Stimulated activated CD4-positive, alpha-beta T cell treated with anti-CD3 and anti-CD28 coated beads, TNF-alpha, amount 100 ng/mL, for 48 hours (primary cell): ENCODE measurements at places on chromosomes 1 and 21.

DNA sequence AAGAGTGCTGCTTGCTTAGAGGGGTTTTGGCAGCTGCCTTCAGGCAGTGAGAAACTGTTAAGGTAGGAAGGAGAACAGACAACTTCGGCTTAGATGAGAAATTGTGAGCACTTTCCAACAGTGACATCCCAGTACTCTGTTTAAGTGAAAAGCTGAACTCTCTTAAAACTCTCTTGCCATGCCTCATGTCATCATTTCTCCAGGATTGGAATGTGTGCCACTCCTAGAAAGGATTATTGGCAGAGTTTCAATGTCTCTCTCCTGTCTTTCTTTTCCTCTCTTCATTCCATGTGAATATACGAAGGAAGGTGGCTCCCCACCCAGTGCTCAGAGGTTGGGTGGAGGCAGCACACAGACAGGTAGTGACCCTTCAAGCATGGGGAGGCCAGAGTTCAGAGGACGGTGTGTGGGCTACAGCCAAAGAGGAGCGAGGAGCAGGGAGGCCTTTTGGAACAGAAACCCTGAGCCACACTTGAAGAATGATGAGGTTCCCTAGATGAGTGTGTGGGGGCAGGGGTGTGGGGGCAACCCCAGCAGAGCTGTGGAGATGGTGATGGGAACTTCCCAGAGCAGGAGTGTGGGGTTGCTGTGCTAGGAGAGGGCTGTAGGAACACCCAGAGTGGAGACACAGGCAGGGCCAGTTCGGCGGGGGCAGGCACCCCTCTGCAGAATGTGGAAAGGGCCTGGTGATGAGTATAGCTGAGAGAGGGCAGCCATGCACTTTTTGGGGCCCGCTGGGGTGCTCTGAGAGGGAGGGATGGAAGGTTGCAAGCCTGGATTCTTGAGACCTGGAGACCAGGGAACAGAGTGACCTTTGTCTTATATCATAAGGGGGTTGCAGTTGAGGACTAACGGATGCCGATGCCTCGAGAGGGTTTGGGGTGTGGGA lies 58.8 kb downstream of the GALNT2 start:
- DNase-seq: no peak

DNA sequence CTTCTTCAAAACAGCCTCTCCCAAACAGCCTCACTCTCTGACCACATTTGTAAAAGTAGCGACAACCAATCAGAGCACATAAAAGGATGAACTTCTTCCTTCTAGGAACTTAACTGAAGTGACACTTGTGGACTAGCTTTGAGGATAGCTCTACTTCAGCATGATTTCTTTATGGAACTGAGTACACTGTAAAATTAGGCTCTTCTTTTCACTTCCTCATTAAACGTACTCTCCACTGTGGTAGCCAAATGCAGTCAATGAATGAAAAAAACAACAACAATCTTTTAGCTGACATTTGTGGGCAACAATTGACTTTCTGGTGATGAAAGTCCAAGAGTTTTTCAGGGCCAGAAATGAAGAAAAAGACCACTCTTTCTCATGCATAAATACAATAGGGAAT lies 9.6 kb downstream of the LRRC53 start:
- DNase-seq: no peak

DNA sequence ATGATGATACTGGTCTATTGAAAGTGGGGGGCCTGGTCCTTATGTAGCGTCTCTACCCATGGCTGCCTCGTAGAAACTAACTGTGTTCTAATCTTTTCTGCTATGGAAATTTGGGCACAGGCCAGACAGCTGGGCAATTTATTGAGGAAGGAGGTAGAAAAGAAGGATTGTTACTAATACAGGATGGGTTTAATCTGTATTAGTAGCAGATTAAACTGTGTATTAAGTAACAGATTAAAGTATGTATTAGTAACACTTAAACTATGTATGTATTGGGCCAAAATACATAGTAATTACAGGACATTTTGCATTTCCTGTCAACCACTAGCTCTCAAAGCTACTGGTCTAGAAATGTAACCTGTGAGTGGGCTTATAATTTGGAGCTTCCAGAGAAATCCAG lies 142.0 kb downstream of the MAST2 start:
- no peak for DNase-seq

DNA sequence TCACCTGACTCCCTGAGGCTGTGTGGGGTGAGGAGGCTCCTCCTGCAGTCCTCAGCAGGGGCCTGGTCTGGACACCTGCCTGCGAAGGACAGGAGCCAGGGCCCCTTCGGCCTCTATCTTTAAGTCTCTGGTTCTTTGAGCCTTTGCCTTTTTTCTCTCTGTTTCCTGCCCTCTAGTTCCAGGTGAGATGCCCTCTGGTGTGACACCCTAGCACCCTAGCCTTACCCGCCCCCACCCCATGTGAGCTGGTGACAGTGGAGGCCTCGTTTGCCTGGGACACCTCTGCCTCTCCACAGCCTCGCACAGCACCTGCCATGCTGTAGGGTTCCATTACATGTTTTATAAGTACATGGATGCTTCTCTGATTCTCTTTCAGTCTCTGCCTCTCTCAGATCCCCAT lies 47.3 kb downstream of the DDX20 start:
- DNase-seq: no peak

- DNase-seq: no peak
These were observed 34.7 kb downstream of the SLC19A1 start for GRCh38 chr21:45507523-45507875.

DNA sequence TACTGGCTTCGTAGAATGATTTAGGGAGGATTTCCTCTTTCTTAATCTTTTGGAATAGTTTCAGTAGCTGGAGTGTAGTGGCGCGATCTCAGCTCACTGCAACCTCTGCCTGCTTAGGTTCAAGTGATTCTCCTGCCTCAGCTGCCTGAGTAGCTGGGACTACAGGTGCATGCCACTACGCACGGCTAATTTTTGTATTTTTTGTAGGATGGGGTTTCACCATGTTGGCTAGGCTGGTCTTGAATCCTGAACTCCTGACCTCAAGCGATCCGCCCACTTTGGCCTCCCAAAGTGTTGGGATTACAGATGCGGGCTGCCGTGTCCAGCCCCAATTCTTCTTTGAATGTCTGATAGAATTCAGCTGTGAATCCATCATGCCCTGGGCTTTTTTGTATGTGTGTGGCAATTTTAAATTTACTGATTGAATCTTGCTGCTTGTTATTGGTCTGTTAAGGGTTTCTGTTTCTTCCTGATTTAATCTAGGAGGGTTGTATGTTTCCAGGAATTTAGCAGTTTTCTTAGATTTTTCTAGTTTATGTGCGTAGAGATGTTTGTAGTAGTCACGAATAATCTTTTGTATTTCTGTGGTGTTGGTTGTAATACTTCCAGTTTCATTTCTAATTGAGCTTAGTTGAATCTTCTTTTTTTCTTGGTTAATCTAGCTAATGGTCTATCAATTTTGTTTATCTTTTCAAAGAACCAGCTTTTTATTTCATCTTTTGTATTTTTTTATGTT lies 15.3 kb downstream of the MAN1C1 start:
- no peak for DNase-seq

DNA sequence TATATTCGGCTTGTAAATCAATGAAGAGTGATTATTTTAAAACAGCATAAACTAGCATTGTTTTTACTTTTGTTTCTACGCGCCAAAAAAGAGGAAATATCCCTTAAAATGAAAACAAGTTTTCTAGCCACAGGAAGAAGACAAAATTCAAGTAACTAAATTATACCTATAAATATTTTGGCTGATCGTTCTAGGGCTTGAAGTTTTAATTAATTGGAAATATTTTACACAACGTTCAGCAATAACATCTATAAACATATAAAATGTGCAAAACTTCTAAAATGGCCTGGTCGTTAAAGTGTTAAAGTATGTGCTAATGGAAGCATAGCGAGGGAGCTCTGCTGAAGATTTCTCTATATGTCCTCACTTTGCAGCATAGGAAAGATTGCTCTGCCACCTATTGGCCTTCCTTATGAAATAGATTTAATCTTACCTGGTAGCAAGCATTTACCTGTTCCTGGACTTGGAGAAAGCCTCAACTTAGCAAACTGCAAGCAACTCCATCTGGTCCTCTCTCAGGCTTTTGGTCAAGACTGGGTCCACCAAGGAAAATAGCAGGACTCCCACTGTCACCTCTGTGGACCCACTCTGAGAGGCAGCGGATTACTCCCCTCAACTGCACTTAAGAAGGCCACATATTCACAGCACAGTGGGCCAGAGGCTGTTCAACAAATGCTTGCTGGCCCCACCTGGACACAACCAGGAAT lies 351.3 kb upstream of the RUNX1 start:
- no peak for DNase-seq

DNA sequence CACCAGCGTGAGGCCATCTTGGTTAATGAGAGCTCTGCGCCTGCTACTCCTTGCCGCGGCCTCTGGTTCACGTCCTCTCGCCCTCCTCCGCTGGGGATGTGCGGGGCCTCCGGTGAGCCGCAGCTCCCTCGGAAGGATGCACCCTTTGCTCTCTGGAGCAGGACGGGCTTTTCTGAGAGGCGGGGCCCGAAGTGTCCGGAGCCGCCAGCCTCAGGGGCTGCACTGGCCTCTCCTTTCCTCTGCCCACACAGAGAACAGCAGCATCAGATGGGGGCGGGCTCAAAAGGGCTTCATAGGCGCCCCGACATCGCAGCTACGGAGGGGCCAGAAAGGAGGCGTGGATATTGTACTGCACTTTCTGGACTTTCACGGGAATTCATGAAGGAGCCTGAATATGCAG lies 284.7 kb downstream of the CAMTA1 start:
- no peak for DNase-seq

DNA sequence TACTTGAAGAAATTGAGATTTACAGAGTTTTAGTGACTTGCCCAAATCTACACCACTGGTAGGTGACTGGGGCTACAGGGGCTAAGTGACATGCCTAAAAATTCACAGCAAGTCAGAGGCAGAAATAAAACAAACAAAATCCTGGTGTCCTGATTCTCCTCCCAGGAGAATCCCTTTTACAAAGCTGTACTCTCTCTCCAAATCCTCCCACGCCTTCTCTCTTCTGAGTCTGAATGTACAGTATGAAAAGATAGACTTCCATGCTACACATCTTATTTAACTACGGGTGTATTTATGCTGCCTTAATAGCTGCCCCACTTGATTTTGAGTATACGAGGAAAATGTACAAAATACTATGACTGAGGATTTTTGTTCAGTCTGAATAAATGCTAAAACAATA lies 65.4 kb downstream of the SGIP1 start:
- DNase-seq: no peak

GRCh38 chr1:204446413-204447111 lies 34.9 kb upstream of the PPP1R15B start:
- peak; percentile 70 for DNase-seq

GRCh38 chr1:62057641-62058290 lies 136.9 kb upstream of the L1TD1 start:
- DNase-seq: no peak

- no peak for DNase-seq
These were observed 40.0 kb upstream of the PTPRC start for GRCh38 chr1:198598796-198599321.

DNA sequence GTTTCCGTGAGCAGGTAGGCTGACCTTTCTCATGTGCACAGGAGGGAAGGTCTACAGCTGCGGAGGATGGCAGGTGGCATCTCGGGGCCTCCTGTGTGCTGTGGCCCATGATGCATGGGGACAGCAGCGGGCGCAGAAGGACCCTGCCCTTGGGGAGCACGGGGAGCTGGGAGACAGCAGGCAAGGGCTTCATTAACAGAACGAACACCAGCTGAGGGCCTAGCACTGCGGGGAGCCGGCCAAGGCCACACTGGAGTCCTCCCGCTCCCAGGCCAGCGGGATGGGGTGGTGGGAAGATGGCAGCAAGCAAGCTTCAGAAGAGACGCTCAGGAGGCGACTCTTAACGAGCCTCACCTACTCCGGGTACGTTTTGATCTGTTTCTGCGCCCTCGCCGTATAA lies 66.6 kb downstream of the SCCPDH start:
- DNase-seq: no peak

DNA sequence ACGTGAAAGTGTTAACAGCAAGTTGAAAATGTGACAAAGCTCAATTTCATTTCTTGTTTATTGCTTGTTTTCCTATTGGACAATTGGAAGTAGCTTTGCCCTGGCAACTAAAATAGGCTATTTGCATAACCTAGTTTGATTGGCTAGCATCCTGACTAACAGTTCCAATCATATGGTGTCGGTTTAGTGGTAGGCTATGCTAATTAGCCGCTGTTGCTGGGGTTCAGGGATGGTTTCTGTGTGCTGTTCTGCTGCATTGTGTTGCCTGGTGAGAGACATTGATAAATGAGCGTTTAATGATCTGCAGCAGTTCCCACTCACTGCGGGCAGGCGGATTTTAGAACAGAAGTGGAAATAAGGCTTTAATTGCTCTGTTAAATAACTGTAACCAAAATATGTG lies 68.5 kb downstream of the DYRK1A start:
- no peak for DNase-seq

DNA sequence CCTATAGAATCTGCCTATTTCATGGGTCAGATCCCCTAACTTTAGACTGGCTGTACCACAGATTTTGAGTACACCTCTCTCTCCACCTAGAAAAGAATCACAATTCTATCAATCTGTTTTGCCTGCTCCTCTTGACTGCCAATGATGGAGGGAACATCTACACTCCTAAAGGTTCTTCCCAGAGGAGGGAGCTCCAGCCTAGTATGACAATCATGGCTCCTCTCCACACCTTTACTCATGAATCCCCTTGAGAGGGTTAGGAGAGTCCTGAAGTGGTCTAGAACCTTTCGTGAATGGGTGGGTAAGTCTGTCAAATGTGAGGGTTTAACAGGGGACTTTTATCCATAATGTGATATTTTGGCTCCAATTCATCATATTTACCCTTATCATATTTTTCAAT lies 48.0 kb downstream of the DNAI4 start:
- DNase-seq: no peak

GRCh38 chr21:35932232-35932911 lies 128.0 kb downstream of the SETD4 start:
- DNase-seq: no peak

DNA sequence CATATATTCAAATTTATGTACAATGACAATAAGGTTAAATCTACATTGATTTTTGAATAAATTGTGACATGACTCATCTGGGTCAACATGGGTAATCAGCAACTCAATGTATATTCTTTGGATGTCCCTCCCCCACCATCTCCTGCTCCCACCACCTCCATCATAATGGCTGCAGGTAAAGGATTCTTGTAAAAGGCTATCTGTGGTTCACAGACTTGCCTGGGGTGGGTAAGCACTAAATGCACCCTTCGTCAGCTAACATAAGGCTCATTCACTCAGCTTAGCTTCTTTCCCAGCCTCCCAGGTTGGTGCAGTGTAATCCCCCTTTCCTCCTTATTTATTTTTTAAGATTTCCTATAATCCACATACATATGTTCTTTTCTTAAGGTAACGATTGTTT lies 355.7 kb upstream of the DPYD start:
- no peak for DNase-seq

DNA sequence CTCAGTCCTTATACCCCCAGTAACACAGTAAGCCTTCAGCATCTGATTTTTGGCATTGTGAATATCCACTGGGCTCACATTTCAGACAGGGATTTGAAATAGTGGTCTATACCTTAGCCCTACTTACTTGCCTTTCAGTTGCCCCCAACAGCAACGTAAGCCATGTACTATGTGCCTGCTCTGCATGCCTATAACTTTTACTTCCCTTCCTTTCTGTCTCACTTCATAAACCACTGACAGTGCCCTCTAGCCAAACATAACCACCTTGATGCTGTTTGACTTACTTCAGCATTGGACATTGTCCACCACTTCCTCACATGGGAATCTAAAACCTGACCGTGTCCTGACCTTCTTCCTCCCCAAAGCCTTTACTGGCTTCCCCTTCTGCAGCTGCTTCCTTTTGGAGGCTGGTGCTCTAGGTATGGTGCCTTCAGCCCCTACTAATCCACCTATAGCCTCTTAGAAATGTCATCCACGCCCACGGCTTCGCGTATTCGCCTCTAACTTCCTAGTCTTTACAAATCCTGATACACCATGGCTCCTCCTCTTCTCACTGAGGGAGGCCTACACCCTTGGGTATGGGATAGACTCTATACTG lies 3.6 kb upstream of the ZNF672 start:
- DNase-seq: no peak
